ENCODE measurements at places on chromosomes 5 and 9.

DNA sequence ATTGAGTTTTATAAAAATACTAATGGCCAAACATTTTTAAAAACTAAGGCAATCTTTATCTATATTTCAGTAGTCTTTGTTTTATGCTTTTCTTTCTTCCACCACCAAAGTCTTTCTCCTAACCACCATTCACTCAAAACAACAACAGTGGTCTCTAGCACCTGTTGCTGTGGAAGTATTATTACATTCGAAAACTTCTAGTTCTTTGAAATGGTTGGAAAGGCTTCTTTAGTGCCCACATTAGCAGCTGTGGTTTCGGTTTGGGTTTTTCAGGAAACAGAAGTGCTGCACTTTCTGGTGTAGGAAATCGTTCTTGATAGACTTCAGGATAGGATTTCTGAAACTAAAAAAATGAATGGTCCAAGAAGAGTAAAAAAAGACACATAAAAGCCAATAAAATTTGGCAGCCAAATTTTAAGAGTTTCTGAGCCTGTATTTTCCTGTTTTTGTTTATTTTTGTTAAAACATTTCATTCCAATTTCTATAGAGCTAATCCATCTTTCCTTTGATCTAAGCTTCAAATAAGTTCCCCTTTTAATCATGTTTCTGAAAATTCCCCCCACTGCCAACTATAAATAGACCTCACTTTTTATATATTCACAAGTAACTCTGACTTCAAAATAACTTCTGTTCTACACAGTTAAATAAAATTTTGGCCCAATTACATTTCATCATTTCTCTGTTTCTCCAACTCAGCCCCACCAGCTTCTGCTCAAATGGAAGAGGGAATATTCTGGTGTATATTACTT lies 102.2 kb downstream of the DEPDC1B start:
- DNase-seq: no peak

DNA sequence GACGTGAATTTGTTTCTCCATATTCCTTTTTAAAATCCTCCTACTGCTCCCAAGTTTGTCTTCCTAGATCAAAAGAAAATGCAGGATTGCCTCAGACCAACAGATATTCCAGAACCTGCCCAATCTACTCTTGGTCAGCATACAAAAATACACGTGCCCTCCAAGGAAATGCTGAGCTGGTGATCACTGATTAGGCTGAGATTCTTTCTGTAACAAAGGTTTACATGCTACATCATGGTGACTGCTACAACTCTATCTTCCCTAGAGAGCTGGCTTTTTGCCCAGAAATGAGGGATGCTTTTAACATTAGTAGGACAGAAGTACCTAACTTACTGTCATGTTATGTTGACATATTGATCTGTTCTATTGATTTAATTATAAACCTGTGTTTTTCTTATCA lies 35.5 kb downstream of the OR2Y1 start:
- no peak for DNase-seq

GRCh38 chr9:81370650-81371049 lies 318.7 kb downstream of the TLE1 start:
- DNase-seq: no peak

- no peak for DNase-seq
Observed at GRCh38 chr9:113705928-113706519, 170.1 kb upstream of the ZNF618 start.

- no peak for DNase-seq
Observed at GRCh38 chr5:151692312-151692711, 5.6 kb upstream of the SPARC start.

DNA sequence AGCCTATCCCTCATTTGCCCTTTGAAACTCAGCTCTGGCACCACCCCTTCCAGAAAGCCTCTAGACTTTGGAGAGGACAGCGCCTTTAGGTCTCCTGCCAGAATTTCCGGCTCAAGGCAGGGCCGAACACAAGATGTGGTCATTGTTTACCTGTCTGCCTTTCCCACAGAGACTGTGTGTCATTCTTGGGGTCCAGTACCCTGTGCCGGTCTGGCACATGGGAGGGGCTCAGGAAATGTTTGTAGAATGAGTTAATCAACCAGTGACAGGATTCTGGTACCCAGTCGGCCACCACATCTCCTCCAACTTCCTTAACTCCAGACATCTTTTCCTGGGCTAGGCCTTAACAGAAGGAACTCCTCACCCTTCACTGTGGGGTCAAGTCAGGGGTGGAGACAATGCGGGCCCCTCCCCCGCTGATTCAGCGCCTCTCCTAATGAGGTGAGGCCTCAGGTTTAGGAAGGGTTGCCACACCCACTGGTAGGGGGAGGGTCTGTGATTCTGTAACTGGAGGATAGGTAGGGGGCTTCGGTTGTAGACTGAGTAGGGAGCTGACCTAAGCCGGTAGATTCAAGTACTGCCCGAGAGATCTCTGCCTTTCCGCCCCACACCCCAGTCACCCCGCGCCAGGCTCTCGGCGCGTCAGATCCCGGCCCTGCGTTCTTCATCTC lies 29.3 kb downstream of the PCDH1 start:
- no peak for DNase-seq

GRCh38 chr9:134793288-134794188 lies 87.1 kb upstream of the FCN2 start:
- DNase-seq: no peak

DNA sequence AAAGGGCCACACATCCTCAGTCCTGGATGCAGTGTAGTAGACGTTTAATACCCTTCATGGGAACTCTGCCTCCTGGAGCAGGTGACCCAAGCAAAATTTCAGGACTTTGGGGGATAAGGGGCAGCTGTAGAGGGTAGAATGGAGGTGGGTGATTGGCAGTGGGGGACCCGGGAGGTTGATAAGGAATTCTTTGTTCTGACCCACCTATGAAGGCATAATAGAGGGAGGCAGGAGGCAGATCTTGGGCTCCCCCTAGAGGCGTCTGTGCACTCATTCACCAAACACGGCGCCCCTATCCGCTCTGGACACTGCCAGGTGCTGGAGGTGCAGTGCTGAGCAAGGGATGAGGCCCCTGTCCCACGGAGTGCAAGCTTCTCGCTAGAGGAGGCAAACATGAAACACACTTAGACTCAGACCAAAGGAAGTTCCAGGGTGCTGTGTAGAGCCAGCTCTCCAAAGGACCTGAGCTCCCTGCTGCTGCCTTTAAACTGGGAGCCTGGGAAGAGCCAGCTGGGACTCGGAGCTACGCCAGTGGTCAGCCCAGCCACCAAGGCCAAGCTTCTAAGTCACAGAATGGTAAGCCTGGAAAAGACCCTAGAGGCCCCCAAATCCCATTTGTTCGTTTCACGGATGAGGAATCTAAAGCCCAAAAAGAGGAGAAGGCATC lies 7.7 kb downstream of the IL17B start:
- DNase-seq: no peak

- DNase-seq: no peak
Observed at GRCh38 chr5:124263680-124264491, 482.6 kb downstream of the ZNF608 start.

- no peak for DNase-seq
Observed at GRCh38 chr9:77554586-77555105, 93.5 kb downstream of the GNA14 start.

- no peak for DNase-seq
Observed at GRCh38 chr5:81631124-81631523, 119.8 kb downstream of the SSBP2 start.

DNA sequence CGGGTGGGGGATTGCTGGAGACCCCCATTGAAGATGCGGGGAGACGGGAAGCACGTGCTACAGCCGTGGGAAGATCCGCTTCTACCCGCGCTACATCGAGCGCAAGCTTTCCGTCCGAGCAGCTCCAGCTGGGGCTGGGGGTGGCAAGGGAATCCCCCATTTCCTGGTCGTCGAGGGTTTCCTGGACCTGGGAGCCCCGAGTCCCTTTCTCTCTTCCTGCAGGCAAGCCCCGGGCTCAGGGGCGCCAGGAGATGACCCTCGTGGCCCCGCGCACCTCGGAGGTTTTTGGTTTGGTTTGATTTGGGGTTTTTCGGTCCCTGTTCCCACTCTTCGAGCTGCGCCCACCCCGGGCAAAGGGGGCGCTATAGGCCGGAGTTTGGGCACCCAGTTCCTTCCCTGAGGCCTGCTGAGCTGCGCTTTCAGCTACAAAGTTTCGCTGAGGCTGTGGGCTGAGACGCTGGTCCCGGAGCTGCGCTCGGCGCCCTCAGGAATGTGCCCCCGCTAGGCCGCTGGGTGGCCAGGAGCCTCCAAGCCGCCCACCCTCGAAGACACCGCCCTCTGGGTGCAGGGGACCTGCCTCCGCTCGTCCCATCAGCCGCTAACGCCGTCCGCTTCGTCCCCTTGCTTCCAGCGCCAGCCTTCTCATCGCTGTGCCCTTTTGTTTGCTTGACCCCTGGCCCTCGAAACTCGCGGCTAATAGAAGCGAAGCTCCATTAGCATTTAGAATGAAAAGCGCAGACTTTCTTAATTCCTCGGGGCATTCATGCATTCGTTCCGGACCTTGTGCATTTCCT lies 2.9 kb downstream of the NR4A3 start:
- DNase-seq: peak; percentile 56

DNA sequence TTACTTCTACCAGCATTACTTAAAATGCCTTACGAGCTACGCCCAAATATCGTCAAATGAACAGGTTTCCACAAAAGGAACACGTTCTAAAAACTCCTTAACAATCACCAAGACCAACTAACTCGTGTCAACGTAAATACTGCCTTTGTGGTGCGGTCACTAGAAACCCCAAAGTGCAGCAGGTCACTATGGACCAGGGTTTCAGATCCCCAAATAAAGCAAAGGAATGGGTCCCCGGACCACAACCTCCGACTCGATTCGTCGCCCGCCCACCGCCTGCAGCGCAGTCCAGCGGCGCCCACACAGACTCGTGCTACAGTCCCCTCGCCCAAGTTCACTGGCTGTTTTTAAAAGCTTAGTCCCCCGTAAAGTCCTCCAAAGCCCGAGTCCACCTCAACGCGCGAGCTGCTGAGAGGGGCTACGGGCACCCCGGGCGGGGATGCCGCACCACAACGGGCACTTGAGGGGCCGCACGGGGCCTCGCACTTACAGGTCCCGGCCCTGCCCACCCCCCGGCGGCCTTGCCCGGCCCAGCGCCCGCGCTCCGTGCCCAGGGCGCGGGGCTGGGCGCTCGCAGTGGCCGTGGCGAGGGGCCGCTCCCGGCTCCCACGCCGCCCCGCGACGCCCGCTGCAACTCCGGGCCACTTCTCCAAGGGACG lies 1.1 kb downstream of the NFIB start:
- DNase-seq: no peak

DNA sequence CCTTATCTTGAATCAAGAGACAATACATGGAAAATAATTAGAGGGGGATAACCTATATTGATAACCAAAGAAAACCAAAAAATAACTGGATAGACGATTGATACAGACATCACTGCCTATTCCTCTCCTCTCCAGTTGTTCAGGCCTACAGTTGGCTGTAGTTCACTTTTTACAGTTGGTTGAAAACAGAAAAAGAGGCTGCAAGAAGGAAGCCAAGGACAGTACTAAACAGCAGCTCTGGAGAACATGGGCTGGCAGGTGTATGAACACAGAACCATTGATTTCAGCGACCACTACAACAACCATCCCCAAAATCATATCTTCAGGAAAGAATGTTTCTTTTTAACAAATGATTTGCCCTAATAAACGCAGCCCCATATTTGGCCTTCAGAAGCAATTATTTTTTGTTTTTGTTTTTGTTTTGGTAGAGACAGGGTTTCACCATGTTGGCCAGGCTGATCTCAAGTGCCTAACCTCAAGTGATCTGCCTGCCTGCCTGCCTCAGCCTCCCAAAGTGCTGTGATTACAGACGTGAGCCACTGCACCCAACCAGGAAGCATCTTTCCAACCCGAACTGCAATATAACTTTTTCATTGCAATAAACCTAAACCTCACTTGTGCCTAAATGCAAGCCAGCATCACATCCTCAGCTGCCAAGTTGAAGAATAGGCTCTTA lies 64.3 kb downstream of the MLLT3 start:
- no peak for DNase-seq

DNA sequence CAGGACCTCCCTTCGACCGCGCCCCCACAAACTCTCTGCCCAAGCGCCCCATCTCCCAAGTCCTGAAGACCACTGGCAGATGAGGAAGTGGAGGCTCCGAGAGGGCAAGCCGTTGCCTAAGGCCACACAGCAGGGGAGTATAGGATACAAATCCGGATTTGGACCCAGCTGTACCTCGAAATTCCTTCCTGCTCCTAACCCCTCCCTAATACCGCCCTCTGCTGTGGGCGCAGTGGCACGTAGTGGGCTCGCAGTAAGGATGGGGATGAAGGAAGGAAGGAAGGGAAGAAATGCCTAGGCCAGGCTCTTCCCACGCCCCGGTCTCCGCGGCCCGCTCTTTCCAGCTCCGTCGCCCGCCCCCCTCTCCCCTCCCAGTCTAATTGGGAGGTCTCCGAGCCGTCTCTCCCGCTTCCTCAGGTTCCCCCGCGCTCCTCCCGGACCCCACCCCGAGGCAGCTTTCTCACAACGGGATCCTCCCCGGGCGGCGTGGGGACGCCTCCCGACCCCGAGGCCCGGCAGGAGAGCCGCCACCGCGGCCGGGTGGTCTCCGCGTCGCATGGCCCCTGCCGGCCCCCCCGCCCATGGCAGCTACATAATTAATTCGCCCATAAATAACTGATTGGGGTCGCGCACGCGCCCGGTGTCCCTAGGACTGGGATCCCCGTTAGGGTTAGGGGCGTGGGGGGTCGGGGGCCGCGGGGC lies 138.9 kb downstream of the C9orf50 start:
- no peak for DNase-seq

DNA sequence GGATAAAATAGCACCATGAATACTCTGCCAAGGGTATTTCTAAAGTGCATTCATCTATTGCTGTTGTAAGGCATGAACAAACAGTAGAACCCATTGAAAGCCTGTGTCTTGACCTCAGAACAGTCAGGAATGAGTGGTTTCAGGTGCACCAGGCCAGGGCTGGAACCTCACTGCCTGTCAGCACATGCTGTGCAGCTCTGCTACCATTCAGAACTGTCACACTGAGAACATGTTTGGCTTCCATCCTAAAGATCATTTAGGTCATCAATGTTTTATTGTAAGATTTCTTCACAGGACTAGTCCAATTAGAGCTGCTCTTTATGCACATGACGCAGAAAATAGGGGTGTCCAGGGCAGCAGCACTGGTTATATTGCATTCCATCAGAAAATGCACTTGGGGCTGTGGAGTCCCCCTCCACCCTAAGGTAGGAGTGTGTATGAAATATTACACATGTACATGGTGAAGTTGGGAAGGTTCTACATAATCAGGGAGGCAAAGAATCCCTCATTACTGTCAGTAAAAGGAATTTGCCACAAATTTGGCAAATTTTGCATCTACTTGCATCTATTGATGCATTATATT lies 408.0 kb downstream of the CTNND2 start:
- DNase-seq: no peak

- no peak for DNase-seq
Observed at GRCh38 chr9:89522261-89522958, 24.5 kb upstream of the SEMA4D start.
